HFFc6 (cell line): ENCODE measurements at places on chromosomes 2 and 18.

DNA sequence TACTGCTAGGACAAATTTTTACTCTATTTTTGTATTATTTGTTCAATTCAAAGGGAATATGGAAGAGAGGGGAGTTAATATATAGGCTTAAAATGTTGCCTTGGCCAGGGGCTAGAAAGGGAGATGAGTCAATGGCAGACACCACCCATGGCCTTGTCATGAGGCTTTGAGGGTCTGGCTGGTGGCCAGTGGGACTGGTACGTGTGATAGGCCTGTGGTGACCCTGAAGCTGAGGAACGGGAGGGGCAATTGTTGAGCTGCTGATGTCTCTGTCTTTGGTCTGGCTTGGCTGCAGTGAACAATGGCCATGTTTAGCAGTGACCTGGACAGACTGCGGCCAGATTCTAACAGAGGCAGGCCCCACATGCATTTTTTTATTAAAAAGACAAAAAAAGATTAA, 18.5 kb downstream of the GKN1 start:
- no peak for DNase-seq

- DNase-seq, result no peak
Observed at GRCh38 chr18:64752707-64753106, 603.8 kb upstream of the LINC00305 start.

DNA sequence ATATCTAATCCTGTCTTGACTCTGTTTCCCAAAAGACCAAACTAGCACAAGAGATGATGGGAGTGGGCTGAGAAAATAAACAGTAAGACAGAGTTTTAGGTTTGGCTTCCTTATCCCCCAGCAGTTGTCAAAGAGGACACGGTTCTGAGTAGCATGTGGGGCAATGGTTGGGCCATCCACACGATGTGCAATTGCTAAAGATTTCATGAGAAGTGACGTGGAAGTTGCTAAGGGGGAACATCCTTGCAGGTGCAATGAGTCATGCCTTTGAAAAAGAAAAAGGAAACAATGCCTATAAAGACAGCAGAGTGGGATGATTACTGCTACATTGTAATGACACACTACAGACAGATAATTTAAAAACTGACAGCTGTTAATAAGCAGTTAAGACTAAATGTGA, 1395.8 kb downstream of the LRP1B start:
- DNase-seq, result no peak

GRCh38 chr2:235592430-235592829, 98.6 kb downstream of the AGAP1 start:
- no peak for DNase-seq

- no peak for DNase-seq
Observed at GRCh38 chr2:238489896-238490295, 63.2 kb downstream of the ASB1 start.

- DNase-seq, result peak; percentile 56
Observed at GRCh38 chr18:49041435-49042245, 90.9 kb upstream of the SMAD7 start.

DNA sequence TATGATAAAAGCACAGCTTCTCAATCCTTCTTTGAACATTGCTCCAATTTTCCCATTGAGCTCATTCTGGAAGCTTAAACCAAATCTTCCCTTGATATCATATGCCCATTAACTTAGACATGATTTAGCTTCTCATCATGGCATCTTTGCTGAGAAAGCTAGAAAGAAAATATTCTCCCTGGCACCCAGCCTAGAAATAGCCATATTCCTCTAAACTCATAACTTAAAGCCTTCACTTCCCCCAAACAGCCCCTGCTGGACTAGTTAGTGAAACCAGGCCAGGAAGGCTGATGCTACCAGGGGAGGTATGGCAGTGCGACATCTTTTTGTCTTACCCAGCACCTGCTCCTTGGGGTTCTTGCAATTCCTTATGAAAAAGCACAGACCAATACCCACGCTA, 4.3 kb downstream of the AAK1 start:
- no peak for DNase-seq

- DNase-seq, result no peak
Observed at GRCh38 chr2:207970826-207971180, 54.5 kb downstream of the PLEKHM3 start.

- DNase-seq, result no peak
Observed at GRCh38 chr2:233408366-233409285, 54.3 kb downstream of the DGKD start.

DNA sequence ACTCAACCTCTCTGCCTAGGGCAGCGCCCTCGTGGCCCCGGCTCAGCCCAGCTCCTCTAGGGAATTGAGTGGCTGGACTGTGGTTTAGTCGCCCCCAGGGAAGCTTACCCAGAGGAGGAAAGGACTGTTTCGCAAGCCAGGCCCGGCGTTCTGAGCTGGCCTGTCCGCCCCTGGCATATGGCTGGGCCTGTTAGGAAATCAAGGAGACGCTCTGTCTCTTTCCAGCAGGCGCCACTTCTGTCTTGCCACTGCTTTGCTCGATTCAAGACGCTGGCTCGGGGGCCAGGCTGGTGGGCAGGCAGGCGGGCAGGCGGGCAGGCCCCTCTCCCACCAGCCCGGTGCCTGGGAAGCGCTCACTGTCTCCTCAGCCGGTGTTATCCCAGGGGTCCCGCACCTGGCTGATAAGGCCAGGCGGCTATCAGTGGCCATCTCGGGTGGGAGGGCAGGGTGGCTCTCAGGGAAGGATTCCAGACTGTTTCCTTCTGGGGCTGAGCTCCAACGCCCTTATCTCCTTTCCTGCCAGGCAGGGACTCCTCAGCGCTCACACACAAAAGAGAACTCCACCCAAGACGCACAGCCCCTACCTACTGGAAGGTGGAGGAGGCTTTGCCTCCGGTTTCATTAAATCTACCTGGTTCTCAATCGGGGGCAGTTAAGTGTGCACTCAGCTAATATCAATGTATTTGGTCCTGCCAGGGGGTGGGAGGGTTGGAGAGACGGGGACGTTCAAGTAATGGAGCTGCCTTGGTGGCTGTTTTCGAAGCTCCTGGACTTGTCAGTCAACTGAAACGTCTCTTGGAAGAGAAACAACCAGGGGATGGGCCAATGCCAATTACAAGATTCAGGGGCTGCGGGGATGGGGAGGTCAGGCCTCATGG, 109.1 kb downstream of the SMAD7 start:
- no peak for DNase-seq

DNA sequence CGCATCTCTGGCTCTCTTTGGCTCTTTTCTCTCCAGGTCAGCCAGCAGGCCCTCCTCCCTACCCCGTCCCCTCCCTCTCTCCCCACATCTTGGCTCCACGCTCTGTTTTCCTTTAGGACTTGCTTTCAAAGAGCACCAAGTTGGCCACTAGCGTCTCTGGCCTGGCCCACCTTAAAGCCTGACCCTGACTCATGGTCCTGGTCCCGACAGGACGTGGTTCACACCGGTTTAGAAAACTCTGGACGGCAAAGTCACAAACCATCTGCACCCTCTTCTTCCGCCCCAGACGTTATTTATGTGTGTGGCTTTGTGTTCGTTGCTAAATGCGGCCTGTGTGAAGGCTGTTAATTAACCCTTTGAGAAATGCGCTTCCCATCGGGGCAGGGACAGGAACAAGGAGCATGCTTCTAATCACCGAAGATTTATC, 169.0 kb upstream of the HAAO start:
- DNase-seq, result no peak

DNA sequence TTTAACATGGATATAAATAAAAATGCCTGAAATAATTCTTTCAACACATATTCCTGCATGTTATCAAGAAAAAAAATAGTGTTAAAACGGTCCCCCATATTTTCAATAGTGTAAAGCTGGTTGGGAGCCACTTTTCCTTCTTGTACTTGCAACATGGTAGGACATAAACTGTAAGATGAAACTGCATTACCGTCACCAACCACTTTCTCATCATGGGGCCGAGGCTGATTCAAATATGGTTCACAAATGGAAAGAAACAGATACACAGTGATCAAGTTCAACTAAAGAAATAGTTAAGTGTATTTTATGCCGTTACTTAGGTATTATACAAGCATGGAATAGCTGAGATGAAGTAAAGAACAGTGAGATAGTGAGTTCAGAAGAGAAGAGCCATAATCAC, 360.7 kb downstream of the ZEB2 start:
- no peak for DNase-seq

GRCh38 chr18:32767400-32767799, 5.4 kb downstream of the KLHL14 start:
- DNase-seq, result no peak

DNA sequence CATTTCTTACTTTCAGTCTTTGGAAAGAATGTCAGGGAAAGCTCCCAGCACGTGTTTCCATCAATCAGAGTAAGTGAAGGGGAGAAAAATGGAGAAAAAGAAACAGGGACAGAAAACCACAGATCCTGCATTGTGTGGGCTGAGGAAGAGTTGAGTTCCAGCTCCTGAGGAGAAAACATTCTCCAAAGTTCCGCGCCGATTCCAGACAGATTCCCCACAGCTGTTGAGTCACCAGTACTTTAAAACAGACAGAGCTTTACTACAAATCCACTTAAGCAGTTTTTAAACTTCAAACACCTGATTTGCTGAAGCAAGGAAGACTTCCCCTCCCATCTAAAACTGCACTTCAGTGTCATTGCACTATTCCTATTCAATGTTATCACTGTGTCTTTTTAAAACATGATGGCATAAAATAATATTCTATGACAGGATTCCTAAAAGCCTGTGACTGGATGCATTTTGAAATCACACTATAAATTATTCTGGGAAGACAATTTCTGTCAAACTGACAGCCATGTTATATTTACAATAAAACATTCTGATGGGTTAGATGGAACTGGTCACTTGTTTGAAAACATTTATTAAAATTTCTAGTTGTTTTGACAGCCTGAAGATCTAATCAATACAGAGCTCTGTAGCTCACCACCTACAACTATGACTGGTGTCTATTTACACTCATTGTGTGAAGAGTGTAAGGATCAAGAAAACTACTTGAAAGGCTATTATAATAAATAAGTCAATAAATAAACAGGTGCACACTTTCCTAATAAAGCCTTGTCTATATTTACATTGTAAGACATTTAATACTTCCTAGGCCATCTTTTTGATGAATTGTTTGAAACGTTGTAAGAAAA, 40.9 kb downstream of the TCF4 start:
- peak; percentile 47 for DNase-seq

DNA sequence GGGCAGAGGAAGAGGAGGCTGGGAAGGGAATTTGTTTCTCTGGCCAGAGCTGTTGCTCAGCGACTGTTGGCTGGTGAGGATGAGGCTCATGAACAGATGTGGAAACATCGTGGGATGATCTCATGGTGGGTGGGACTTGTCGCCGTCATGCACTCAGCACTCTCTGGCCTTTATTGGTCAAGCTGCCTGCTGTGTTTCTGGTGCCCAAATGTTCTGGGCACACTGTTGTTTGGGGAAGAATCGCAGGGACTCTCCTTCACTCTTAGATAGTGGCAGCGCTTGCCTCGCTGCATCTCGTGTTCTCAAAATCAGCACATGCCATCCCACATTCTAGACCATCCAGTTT, 145.6 kb downstream of the AGAP1 start:
- peak; percentile 93 for DNase-seq

GRCh38 chr2:216942465-216942864, 82.6 kb upstream of the TNP1 start:
- no peak for DNase-seq

DNA sequence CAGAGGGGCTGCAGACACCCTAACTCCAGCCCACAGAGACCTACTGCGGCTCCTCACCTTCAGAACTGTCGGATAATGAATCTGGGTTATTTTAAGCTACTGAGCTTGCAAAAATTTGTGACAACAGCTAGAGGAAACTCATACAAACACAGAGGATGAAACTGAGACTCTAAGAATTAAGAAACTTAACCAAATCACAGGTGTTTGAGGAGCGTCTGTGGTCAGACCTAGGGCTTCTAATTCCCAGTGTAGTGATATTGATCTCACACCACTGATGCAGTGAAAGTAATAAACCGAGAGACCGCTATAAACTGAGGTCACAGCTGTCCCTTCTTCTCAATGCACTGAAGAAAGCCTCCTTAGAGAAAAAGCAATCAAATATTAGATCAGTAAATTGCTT, 110.1 kb downstream of the RGPD3 start:
- no peak for DNase-seq

- no peak for DNase-seq
Observed at GRCh38 chr18:46332286-46332801, 228.2 kb downstream of the HAUS1 start.

DNA sequence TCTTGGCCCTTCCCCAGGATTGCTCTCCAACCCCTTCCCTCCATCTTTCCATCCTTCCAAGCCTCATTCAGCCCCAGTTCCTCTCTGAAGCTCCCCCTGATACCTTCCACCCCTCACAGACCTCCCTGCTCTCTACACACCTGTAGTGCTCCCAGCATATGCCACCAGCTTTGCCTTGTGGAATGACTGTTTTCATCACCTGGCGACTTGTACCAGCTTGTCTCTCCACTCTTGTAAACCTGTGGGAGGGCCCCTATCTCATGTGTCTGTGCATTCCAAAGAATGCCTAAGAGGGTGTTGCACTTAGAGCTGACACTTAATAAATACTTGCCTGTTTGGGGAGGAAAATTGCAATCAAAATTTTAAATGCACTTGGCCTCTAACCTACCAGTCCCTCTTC, 198.7 kb downstream of the BCL11A start:
- DNase-seq, result no peak

GRCh38 chr18:76823587-76824011, 1.2 kb downstream of the ZNF236 start:
- DNase-seq, result no peak

DNA sequence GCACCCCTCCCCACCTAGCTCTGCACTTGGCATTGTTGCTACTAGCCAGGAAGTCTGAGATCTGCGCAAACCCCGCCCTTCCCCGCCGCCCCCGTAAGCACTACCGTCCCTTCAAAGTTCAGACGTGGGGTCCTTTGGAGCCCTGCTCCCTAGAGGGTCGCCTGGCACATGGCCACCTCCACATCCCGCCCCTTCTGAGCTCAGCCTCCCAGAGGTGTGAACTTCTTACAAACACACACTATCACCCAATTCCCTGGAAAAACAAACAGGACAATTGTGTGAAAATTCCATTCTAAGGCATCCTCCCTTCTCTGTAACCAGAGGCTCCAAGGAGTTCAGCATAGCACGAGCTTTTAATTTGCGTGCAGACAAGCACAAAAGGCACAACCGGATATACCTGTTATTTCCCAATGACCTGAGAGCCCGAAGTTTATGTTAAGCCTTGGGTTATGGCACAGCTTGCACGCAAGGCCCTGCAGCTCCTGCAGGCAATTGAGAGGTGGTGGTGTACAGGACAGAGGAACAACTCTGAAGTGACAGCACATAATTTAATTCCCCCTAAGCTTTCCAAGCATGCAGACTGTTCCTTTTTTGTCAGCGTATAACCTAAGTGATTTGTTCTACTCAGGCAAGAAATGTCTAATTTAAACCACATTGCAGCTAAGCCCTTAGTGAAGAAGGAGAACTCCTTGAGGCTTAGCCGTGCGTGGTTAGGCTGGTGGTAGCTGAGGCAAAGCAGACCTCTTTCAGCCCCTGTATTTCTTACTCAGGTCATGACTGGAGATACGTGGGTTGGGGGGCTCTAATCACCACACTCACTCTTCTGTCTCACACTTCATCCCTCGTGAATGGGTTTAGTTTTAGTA, 20.3 kb upstream of the CYP1B1 start:
- DNase-seq, result no peak

DNA sequence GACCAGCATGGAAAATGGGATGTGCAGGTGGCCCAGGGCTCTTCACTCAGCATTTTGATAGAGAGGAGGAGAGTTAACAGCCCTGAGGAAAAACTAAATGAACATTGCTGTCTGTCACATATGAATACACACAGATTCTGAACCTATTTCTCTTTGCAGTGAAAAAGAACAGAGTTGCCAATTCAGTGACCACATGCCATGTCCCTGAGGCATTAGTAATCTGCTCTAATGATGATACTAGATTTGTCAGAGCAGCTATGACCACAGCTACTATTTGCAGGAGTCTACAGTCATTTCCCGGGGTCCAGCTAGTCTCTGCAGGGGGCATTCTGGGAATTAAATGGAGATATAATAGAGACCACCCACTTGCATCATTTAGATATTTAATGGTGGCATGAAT, 267.6 kb downstream of the TMX3 start:
- peak; percentile 63 for DNase-seq
